ENCODE measurements at places on chromosomes 4 and X.

DNA sequence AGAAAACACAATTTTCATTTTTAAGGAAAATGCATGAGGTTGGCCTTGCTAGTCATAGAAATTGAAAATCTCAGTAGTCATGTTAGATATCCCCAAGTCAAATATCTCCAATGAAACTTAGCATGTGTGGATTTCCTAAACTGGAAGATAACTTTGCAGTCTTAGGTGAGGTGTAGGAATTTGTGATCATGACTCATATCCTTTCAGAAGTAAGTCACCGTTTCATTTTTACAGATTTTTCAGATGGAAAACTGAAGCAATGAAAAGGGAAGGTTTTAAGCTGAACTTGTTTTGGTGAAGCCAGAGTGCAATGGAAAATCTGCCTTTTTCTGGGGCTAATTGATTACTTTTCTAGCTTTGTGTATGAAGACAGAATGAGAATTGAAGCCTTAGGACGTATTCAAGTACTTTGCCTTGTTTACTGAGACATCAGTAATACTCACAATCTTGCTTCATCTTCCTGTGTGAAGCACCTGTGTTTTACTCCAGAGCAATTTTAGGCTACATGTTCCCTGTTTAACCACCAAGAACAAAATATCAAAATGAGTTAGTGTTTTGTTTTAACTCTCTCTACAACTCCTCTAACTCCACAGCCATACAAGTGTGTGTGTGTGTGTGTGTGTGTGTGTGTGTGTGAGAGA, 1662.8 kb upstream of the ADGRL3 start:
- DNase-seq, result no peak

DNA sequence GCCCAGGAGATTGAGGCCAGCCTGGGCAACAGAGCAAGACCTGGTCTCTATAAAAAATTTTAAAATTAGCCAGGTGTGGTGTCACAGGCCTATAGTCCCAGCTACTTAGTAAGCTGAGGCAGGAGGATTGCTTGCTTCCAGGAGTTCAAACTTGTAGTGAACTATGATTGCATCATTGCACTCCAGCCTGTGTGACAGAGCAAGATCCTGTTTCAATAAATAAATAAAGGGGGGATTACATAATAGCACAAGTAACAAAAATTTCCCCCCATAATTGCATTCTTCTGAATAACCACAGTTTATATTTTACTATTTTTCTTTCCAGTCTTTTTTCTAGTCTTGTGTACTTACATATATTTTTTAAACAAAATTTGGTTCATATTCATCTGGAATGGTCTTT, 135.6 kb downstream of the CHIC2 start:
- no peak for DNase-seq

DNA sequence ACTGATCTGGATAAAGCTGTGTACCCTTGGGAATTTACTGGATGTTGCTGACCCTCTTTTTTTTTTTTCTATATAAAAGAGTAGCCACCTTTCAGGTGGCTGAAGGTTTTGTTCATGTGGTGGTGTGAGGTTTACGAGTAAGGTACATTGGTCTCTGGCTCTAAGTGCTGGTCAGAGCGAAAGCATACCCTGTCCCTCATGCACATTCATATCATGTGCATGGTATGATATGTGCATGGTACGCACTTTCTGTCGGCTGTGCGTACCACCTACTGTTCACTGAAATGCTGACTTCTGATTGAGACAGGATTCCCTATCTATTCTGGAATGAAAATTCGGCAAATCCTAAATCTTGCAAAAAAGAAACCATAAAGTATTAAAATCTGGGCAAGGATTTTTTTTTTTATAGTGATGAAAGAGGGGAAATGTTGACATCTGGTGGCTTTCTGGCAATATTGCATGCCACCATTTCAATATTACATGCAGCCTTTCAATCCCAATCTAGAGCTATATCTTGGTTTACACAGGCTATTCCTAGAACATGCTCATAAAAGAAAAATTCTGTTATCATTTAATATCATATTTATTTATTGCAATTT, 32.8 kb downstream of the FAM149A start:
- no peak for DNase-seq

DNA sequence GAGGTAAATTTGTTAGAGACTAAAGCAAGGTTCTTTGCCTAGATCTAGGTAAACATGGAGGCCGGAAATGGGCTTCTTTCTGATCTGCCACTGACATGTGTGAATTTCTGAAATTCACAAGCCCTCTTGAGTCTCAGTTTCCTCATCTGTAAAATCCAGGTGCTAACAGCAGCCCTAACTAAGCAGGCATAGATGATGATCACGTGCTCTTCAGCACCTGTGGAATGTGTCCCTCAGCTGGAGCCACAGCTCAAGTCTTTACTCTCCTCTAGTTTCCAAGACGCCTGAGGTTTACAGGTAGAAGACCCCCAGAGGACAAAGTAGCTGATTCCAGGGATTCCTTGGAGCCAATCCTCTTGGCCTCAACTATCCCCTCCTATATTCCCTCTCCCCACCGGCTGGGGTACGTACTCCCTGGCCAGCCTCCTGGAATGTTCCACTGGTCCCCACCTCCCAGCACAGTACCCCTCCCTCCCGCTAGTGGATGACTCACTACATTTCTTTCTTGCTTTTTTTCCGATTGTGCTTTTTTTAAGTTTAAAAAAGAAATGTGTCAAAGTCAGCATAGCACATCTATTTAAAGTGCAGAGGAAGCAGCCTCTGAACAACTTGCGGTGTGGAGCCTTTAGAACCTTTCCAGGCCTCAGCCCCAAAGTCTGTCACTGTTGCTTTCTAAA, 98.4 kb downstream of the PHKA2 start:
- no peak for DNase-seq

GRCh38 chr4:185020293-185020808, 2.1 kb downstream of the HELT start:
- no peak for DNase-seq

GRCh38 chr4:169260217-169260866, 10.4 kb downstream of the SH3RF1 start:
- DNase-seq, result no peak

DNA sequence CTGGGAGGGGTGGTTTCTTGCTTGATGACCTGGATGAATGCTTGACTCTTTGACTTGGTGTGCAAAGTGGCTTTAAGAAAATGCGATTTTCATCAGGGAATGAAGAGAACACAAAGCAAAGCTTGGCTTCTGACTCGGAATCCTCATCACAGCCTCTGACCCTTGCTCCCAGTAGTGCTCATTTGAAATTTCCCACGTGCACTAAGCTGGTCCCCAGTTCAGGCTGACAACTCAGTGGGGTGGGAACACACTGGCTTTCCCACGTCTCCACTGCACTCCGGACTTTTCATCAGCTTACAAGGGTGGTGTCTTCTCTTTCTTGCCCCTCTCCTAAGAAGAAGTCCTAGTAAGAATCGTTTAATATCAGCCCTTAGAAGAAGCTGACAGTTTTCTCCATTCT, 53.3 kb downstream of the HCCS start:
- no peak for DNase-seq

- DNase-seq, result no peak
Observed at GRCh38 chr4:8665406-8666360, 73.1 kb downstream of the CPZ start.

DNA sequence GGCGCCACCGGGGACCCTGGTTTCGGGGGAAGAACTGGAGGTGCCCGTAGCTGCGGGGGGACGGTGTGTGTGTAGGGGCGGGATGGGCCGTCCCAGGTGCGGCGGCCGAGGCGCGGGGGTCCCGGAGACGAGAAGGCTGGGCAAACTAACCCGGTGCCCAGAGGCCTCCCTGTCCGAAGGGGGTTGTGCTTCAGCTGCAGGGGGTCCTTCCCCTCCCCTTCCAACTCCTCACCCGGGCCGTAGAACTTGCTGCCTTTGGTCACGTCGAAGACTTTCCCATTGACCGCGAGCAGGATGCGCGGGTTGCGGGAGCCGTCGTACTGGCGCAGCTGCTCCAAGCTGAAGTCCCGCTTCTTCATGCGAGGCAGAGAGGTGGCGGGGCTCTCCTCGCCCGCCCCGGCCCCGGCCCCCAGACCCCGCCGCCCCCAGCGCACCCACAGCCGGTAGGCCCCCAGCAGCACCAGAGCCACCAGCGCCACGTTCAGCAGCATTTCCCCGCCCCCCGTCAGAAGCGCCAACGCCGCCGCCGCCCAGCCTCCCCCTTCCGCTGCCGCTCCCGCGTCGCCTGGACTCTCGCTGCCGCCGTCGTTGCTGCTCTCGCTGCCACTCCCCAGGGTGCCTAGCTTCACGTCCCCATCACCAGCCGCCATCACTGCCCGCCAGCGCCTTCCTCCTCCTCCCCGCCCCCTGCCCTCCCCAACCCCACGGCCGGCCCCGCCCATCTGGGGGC, at the start of gene PGRMC2:
Gene PGRMC2, minus strand, starts transcription at position 673 of the 730 bp plus-strand sequence. Its CDS starts 23 bp downstream, at position 650.
- DNase-seq, result no peak

DNA sequence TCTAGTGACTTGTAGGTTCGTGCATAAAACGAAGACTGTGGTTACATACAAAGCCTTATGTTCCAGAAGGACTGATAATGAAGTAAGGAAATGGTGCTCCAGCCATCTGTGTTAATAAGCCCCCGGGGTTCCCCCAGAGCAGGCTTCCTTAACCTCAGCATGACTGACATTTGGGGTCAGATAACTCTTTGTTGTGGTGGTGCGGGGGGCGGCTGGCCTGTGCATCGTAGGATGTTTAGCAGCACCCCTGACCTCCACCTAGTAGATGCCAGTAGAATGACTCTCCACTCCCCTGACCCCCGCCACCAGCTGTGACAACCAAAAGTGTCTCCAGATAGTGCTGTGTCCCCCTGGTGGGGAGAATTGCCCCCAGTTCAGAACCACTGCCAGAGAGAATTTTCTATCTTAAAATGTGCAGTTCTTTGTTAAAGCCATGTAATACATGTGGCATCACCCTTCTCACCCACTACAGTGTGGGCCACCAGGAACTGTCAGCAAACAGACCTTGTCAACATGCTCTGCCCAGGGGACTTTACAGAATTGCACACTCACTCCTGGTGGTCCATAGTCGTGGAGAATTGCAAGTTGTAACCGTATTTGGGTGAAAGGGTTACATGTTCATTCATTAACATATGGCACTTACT, 7.5 kb downstream of the SH3KBP1 start:
- DNase-seq, result no peak

DNA sequence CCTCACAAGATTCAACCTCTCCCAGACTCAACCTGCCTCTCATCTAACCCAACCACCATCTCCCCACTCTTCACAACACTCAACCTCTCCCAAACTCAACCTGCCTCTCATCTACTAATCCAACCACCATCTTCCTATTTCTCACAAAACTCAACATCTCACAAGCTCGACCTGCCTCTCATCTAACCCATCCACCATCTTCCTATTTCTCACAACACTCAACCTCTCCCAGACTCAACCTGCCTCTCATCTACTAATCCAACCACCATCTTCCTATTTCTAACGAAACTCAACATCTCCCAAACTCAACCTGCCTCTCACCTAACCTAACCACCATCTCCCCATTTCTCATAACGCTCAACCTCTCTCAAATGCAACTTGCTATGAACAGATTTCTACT, 29.8 kb downstream of the FAT1 start:
- DNase-seq, result no peak

DNA sequence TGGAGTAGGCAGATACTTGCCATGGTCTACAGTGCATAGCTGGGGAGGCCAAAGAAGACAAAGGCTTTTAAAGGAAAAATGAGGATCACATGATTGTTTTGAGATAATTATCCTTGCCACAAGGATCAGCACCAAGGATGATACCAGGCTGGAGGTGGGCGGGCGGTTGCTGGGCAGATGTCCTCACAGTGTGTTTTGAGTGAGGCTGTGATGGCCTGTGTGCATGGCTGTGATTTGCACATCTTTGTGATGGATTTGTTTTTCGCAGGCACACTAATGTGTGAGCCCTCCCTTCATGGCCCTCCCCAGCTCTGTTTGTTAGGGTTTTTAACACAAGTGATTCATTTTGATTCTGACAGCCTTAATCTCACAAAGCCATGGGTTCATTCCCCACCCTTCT, 46.8 kb downstream of the RGS12 start:
- DNase-seq, result no peak

DNA sequence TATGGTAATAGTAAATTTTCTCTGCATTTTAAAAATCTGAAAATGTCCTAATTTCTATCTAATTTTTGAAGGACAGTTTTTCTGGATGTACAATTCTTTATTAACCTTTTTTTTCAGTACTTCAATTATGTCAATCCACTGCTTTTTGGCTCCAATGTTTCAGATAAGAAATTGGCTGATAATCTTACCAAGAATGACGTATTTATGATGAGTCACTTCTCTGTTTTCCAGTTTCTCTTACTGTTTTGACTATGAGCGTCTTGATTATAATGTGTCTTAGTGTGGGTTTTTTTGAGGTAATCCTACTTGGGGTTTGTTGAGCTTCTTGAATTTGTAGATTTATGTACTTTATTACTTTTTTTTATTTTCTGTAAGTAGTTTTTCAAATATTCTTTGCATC, 47.2 kb downstream of the UGT2B11 start:
- DNase-seq, result no peak

DNA sequence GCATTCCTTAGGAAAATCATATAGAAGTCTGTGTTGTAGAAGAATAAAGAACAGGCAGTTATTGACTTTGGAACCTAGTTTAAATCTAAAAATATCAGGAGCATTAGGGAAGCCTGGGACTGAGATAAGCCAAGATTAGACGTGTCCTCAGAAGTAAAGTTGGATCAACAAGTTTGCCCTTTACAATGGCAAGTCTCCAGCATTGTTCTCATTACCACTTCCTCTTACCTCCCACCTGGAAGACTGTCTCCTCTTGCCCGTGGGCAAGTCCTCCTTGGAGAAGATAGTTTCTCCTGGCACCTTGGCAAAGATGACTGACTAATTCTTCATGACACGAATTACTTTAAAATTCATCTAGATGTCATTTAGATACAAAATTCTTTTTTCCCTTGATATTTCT, 37.8 kb downstream of the CNKSR2 start:
- DNase-seq, result no peak

GRCh38 chrX:73562984-73563737, at the start of gene CHIC1:
Gene CHIC1, plus strand, starts transcription at chrX:73563197. Its CDS starts 88 bp downstream, at chrX:73563285.
- DNase-seq, result peak; percentile 37

DNA sequence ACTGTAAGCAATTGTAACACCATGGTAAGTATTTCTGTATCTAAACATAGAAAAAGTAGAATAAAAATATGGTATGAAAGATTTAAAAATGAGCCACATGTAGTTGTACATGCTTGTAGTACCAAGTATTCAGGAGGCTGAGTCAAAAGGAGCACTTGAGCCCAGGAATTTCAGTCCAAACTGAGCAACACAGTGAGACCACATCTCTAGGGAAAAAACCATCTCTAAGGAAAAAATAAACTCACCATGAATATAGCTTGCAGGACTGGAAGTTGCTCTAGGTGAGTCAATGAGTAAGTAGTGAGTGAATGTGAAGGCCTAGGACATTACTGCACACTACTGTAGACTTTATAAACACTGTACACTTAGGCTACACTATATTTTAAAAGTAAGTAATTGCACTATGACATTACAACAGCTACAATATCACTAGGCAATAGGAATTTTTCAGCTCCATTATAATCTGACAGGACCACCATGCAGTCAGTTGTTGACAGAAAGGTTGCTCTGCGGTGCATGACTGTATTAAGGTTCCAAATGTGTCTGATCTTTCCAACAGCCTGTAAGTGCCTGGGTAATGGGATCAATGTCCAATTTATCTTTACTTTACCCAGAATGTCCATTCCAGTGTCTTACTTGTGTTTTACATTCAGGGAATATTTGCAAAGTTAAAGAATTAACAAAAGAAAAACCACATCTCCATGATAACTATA, 28.9 kb upstream of the LRBA start:
- DNase-seq, result no peak

All from hippocampal formation (tissue), 2 donors.